ENCODE measurements at places on chromosomes 6 and 20. TPM values are rescaled to one million over a fixed set of nuclear protein-coding genes. Genes with fewer than 3 reads are reported as not detected.

GRCh38 chr6:121652223-121652622, 216.8 kb downstream of the GJA1 start:
- no peak for DNase-seq
- H3K36me3 ChIP-seq: no peaks in the 10 kb centered on the region
- H3K4me1 ChIP-seq: peaks cover 16% of the 10 kb centered on the region

BACH2 gene
- 1.8 TPM for total RNA-seq

- H3K4me1 ChIP-seq: peaks cover 51% of the 10 kb centered on the region
- no peak for DNase-seq
- peak overlapping the region; percentile 99 for H3K27ac ChIP-seq
These were observed 43.2 kb downstream of the ELMO2 start for GRCh38 chr20:46362921-46363867.

CLPSL2 gene
- not detected for total RNA-seq

- no peaks in the 10 kb centered on the region for H3K4me1 ChIP-seq
- H3K4me3 ChIP-seq: no peak within 1 kb of the TSS
- peaks cover 6% of the 10 kb centered on the region for H3K27me3 ChIP-seq
These were observed at the start of gene SEMG1 for GRCh38 chr20:45206725-45207124. Gene SEMG1 (plus strand): TSS chr20:45207033. CDS start chr20:45207054, 21 bp downstream.

GRCh38 chr6:82176616-82177015, 70.9 kb downstream of the IBTK start:
- H3K4me3 ChIP-seq: no peak overlapping the region
- no peaks in the 10 kb centered on the region for H3K36me3 ChIP-seq
- peaks cover 7% of the 10 kb centered on the region for H3K4me1 ChIP-seq
- no peak for DNase-seq
- no peak overlapping the region for H3K27ac ChIP-seq
- no peaks in the 10 kb centered on the region for H3K27me3 ChIP-seq

Measured in heart right ventricle (tissue), 16 donors.